Activated CD4-positive, alpha-beta T cell treated with anti-CD3 and anti-CD28 coated beads for 4 hours (primary cell): ENCODE measurements at places on chromosomes 7 and 10.

DNA sequence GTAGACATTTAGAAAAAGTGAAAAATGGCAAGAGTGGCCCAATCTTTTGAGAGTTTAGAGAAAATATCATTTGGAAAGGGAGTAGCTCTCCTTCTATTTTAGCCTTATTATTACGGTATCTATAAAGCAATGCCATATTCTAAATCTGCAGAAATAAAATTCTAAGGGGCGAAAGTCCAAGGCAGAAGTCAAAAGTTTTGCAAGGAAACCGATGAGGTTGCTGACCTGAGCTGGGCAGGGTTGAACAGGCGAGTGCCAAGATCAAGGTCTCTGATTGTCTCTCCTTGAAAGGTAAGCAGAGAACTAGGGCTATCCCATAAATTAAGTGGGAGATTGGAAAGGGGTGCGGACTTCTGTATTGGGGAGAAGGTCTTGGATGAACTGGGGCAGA lies 11.7 kb downstream of the TRIM56 start:
- DNase-seq: no peak

GRCh38 chr10:1683649-1684048 lies 53.7 kb downstream of the ADARB2 start:
- no peak for DNase-seq

- no peak for DNase-seq
These were observed 19.1 kb upstream of the HKDC1 start for GRCh38 chr10:69201045-69201444.

DNA sequence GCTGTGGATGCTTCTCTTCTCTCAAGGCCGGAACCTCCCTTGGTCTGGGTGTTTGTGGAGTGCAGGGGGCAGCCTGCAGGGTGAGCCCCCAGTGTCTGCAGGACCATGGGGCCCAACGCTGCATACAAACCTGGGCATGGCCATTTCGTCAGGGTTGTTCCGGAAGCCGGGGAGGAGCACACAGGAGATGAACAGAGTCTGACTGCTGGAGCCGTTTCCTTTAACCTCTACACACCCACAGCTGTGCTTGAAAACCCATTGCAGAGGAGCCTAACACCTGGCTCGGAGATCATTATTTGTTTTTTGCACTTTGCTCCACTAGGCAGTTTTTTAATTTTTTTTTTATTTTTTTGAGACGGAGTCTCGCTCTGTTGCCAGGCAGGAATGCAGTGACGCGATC lies 167.6 kb upstream of the INSYN2A start:
- no peak for DNase-seq

DNA sequence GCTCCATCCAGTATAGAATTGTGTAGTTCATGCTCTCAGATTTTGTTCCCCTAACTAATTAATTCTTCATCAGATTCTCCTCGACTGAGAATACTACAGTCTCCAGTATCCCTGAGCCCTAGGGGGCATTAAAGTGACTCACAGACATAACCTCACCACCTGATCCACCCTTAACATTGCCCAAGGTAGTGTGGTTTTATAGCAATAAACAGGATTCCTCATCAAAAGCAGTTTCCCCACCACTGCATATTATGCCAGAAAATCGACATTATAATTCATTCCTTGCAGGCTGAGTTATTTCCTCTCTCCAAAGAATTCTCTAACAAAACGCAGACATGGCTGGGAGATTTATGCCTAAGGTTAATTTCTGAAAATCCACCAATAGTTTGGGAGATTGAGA lies 1402.5 kb upstream of the CELF2 start:
- DNase-seq: no peak

DNA sequence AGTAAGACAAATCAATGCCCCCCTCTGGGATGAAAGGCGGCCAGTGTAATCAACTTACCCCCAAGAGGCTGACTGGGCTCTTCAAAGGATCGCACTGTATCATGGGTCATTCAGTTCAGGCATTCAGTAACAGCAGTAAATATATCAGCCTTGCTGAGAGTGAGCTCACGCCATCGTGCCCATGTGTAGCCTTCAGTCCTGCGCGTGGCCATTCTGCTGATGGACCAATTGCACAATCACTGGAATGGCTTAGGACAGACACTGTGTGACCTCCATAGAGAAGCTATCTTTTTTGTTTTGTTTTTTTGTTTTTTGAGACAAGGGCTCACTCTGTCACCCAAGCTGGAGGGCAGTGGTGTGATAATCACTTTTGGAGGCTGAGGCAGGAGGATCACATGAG lies 9.1 kb upstream of the PRKRIP1 start:
- no peak for DNase-seq

DNA sequence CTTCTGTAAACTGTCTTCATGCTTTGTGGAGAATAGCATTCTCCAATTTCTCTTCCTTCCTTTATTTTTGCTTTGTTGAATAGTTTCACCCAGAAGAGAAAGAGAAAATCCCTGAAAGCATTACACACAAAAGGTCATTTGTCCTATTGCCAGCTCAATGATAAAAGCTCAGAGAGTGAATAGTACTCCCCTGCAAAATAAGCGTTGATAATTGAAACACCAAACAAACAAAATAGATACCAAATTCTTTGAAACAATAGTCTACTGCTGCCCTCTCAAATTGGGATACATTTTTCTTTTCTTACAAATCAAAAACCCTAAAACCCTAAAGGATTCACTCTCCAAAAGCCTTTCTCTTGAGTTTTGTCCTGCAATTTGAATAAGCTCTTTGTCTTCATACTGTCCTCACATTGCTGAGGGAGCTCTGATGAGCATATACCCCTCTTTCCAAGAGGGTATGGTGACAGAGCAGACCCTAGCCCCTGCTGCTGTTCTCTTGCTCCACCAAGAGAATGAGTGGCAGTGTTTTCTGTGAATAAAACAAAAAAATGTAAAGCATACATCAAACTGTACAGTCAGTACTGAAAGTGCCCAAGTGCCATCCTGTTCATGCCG lies 134.4 kb downstream of the CSTF2T start:
- no peak for DNase-seq

- DNase-seq: no peak
These were observed 27.3 kb upstream of the PFKP start for GRCh38 chr10:3040069-3040468.

DNA sequence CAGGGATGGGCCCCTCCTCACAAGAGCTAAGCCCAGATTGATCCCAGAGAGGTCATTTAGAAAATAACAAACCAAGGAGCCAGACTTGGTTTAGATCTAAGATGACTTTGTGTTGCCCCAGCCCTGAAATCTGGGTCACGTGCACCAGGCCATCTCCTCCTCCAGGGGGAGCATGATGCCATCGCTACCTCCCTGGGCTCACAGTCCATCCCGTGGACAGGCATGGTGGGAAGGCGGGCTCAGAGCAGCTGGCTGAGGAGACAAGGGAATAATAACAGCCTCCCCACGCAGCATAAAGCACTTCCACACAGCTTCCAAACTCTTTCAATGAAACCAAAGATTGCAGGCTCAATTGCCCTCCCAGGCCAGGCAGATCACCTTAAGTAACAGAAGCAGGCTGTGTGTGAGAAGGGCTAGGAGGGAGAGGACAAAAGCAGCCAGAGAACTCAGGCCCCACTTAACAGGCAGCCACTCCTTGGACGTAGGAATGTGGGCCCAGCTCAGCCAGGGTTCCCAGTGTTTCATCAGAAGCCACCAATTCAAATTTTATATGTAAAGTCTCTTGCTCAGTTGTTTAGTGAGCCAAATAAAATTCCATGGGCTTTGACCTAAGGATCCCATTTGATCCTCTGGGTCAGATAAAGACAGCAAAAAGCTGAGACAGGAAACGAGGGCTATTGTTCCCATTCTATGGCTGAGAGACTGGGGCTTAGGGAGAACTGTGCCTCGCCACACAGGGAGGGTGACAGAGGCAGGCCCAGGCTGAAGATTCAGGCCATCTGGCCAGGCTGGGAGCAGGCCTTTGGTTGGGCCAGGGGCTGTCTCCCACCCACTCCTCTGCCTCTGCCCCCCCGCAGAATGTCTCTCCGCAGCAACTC lies 100.2 kb downstream of the COL13A1 start:
- DNase-seq: no peak

DNA sequence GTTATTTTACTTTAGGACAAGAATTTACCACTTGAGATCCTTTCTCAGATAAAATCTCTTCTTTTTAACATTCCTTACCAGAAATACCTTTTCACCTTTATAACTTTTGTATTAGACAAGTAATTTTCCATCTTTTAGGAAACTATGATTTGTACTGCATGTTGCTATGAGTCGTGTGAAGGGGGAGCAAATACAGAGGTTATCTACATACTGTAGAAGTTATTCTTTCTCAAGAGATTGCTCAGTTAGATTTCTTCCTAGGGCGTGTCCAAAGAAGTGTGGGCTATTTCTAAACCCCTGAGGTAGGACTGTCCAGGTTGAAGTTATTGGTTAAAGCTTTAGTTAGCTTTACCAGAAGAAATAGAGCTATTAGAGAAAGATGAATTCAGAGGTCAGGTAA lies 30.2 kb upstream of the ARHGAP12 start:
- DNase-seq: no peak

- no peak for DNase-seq
These were observed 99.4 kb upstream of the EFCAB10 start for GRCh38 chr7:105680505-105681187.

GRCh38 chr7:44439926-44440325 lies 50.5 kb downstream of the NUDCD3 start:
- DNase-seq: no peak

- no peak for DNase-seq
These were observed 10.5 kb downstream of the PLXDC2 start for GRCh38 chr10:19826712-19827111.

DNA sequence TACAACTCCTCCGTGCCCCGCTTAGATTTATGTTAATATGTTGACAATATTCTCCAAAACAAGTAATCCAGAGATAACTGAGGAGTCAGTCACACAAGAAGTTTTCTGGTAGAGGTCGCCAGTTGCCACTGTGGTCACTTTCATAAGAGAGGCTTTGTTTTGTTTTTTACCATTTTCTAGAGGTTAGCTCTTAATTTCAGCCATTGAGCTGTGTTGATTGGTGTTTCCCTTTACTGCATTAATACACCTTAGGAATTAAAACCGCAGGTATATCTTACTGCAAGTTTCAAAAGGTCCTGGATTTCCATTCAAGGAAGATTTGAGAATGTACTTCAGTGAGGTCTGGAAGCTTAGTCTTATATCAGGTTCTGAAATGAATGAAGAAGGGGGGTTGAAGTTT lies 3.5 kb downstream of the BMI1 start:
- no peak for DNase-seq

DNA sequence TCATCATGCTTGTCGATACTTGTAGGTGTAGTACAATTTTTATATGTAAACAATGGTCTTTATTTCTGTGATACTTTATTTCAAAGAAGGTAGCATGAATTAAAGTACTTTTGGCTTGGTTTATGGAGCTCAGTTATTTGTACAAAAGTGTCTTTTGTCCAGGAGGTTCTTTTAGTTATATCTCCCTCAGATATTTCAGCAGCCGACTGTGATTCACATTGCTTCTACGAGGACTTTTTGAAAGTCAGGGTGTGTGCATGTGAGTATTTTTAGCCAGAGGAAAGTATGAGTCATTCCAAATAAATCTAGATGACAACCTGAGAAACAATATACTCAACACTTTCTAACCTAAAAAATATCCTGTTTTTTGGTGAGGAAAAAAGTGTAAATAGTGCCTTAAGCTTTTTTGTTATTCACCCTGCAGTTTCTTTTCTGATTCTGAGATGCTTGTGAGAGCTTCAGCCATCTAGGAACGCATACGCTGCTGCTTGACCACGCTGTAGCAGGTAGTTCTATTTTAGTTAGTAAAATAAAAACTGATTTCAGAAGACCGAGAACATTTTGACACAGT lies 595 bp upstream of the SUN1 start:
- peak; percentile 31 for DNase-seq

- DNase-seq: no peak
These were observed 256.4 kb upstream of the POM121L12 start for GRCh38 chr7:52779004-52779403.

DNA sequence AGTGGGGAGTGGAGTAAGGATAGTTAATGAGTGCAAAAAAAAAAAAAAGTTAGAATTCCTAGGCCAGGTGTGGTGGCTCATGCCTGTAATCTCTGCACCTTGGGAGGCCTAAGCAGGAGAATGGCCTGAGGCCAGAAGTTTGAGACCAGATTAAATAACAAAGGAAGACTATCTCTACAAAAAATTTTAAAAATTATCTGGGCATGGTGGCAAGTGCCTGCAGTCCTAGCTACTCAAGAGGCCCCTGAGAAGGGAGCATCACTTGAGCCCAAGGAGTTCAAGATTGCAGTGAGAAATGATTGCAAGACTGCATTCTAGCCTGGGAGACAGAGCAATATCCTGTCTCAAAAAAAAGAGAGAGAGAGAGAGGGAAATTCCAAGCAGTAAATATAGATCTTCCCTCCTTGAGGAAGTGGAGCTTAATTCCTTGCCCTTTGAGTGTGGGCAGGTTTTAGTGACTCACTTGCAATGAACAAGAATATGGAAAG lies 19.5 kb upstream of the CSTF2T start:
- DNase-seq: no peak

DNA sequence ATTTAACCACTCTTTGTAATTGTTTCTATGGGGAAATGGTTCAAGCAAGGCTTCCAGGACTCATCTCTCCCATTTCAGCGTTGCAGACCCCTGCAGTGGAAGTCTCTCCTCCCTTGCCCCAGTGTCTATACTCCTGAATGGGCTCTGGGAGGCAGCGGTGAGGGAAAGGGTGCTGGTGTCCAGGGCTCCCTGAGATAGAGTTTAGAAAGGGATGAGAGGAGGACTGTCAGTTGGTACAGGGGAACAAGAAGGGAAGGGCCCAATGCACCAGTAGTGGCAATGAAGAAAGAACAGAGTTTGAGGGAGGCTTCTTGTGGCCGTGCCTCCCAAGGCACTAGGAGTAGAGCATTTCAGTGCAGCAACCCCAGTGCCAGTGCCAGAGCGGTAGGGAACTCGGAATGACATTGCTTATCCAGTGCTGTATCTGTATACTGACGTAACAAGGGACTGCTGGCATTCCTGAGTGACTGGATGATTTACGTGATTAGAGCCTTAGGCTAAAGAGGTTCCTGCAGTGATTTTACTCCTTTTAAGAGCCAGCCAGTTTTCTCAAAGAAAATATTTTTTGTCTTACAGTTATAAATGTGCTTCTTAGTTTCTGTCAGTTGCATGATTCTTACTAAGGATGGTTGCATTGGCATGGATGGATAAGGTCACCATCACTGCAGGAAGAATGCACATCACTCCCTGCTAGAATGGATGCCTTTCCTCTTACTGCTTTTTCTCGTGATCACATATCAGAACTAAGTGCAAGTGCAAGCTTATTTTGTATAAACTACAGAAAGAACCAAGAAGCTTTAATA lies 28.0 kb downstream of the PRPF18 start:
- DNase-seq: no peak
